ENCODE measurements at places on chromosomes 7 and 10.

DNA sequence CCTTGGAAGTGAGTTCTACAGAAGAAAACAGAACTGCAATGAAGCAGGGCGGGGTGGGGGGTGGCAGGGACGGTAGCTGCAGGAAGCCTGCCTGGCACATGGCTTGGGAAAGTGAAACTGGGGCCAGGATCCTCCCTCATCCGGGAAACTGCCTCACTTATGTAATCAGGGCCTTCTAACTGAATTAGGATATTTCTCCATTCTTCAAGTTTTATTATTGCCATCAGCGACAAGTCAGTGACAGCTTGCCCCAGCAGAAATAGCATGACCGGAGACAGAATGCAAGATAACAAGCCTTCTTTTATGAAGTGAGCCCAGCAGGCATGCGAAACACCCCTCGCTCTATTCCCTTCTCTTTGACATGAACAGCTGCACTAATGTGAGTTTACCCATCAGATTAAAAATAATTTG, 77.5 kb upstream of the CACUL1 start:
- no peak for DNase-seq

- no peak for DNase-seq
Measured at GRCh38 chr7:155412416-155413253, 45.3 kb upstream of the EN2 start.

GRCh38 chr7:36474283-36475010, 84.8 kb downstream of the ANLN start:
- DNase-seq: no peak

- DNase-seq: no peak
Measured at GRCh38 chr10:99442394-99442793, 12.0 kb upstream of the GOT1 start.

- DNase-seq: no peak
Measured at GRCh38 chr7:29319719-29320521, 125.3 kb downstream of the CHN2 start.

- no peak for DNase-seq
Measured at GRCh38 chr10:19158870-19159269, 110.3 kb downstream of the MALRD1 start.

GRCh38 chr7:130149281-130150139, 55.7 kb downstream of the TMEM209 start:
- DNase-seq: no peak

GRCh38 chr10:972763-973162, 15.5 kb upstream of the GTPBP4 start:
- DNase-seq: no peak

GRCh38 chr7:113373863-113374262, 255.5 kb upstream of the SMIM30 start:
- DNase-seq: no peak

DNA sequence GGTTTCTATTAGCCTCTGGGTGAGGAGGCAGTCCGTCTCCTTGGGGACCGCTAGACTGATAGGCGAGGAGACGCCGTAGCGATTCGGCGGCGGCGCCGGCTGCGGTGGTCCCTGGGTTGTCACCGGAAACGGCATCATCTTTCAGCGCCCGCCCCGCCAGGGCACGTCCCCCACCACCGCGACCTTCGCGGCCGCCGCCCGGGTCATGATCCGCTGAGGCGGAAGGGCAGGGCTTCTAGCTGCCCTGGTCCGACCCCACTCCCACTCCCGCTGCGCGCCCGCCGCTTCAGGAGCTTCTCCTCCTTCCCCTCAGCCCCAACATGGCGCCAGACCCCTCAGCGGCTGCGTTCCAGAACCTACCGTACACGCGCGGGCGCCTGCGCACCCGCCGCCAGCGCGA, at the start of gene PAPOLB:
TSS of gene PAPOLB (minus strand) at position 358 of the 400 bp plus-strand sequence. CDS start at position 138, 220 bp downstream.
- DNase-seq: peak; percentile 50

DNA sequence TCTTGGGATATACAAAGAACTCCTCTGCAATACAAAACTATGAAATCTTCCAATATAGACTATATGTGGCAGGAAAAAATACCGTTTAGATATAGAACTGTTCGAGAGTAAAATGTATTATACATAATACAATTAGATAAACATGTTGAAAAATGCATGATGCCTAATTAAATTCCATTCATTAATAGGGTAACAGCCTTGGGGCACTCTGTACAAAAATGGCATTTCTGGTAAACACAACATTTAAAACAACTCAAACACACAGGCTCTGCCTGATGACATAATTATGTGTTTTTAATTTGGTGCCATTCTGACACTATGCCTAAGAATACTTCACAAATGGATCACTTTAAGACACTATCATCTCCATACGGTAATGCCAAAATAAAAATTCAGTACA, 180.9 kb downstream of the FAM107B start:
- no peak for DNase-seq

GRCh38 chr7:129775695-129776361, 164.3 kb downstream of the NRF1 start:
- DNase-seq: no peak

GRCh38 chr10:16856567-16856966, 39.3 kb upstream of the RSU1 start:
- DNase-seq: no peak

GRCh38 chr7:115749924-115750323, 280.6 kb downstream of the TFEC start:
- no peak for DNase-seq

DNA sequence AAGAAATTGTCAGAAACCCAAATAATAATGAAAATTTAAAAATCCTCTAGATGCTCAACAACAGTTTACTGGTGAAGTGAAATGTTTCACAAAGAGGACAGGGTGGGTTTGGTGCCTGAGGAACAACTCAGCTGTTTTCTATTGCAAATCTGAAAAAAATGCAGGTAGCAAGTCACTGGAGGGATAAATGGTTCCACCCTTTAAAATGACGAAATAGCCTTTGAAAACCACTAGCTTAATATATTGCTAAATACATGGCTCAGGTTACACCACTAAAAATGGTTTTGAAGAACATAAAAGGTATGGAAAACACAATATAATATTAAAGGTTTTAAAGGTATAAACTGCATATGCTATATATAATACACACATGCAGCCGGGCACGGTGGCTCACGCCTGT, 69.5 kb downstream of the LMBR1 start:
- no peak for DNase-seq

GRCh38 chr7:118109607-118110006, 74.4 kb upstream of the LSM8 start:
- no peak for DNase-seq

- no peak for DNase-seq
Measured at GRCh38 chr7:106102387-106102966, 9.6 kb downstream of the SYPL1 start.

GRCh38 chr10:102704915-102705314, 9.3 kb downstream of the ARL3 start:
- DNase-seq: no peak

- no peak for DNase-seq
Measured at GRCh38 chr7:150753826-150754603, 16.8 kb downstream of the GIMAP5 start.

- DNase-seq: no peak
Measured at GRCh38 chr10:9315292-9315691, 1260.8 kb downstream of the GATA3 start.

GRCh38 chr7:1709900-1710299, 39.8 kb downstream of the ELFN1 start:
- no peak for DNase-seq

DNA sequence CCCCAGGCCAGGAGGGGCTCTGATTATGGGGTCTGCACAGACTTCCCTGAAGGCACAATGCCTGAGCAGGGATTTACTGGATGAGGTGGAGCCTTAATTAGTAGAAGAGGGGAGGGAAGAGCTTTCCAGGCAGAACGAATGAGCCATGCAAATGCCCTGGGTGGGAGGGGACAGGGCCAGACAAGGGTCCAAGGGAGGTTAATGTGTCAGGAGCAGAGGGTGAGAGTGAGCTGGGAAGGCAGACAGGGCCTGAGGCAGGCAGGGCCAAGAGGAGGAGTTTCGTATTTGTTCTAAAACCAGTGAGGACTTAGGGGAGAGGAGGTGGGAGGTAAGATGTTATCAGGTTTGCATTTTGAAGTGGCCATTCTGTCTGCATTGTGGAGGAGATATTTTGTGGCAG, 65.3 kb downstream of the NPY start:
- DNase-seq: no peak
